Activated T-helper 1 cell treated with anti-CD3 and anti-CD28 coated beads, Interleukin-2, amount 50 U/mL, for 16 hours (primary cell): ENCODE measurements at places on chromosomes 1 and 21.

DNA sequence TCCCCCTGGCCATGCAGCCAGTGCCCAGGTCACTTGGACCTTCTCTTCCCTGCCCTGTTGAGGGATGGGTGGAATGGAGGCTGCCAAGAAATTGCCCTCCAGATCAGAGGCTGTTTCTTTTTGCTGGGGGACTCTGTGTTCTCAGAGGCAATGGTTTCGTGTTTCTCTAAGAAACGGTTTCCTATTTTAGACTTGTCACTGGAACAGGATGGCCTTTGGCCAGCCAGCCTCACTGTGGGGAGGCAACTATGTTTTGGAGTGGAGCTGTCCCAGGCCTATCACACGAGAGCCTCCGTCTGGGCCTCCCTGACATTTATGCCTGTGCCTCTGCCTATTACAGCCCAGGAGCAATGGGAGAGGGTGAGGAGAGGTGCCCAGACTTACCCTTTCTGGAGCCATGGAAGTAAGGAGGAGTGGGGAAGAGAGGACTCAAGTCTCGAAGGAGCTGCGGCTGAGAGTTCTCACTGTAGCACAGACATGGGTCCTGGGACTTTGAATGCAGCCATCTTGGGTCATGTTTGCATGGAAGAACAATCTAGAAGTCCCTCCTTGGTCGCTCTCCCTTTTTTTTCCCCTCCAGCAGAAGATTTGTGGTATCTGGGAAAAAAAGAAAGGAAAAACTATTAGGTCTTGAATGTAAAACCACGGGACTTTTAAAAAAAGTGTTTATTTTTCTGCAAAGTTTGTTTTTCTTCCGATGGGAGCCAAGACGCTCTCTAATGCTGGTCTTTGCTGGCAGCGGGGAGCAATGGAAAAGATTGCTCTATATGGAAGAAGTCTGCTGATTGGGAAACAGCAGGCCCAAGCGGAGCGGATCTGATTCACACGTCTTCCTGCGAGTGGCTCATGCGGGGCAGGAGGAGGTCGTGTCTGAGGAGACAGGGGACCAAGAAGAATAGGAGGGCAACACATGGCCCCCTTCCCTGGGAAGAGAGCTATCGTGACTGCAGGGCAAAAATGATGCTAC, 219.2 kb downstream of the FOXD2 start:
- no peak for DNase-seq

- no peak for DNase-seq
Measured at GRCh38 chr1:67676946-67677345, 8.1 kb upstream of the GADD45A start.

DNA sequence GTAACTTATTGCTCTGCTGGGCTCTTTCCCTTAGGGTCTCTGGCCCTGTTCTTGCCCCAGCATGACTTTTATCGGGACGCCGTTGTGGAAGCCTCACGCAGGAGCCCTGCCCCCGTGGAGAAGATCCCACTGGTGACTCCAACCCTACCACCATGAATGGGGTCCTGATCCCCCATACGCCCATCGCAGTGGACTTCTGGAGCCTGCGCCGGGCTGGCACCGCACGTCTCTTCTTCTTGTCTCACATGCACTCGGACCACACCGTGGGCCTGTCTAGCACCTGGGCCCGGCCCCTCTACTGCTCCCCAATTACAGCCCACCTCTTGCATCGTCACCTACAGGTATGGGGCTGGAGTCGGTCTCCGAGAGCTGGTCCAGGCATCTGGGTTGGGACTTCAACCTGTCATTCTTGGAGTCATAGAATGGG, 322 bp downstream of the DCLRE1B start:
- no peak for DNase-seq

- no peak for DNase-seq
Measured at GRCh38 chr21:34072145-34073031, 990 bp upstream of the MRPS6 start.

DNA sequence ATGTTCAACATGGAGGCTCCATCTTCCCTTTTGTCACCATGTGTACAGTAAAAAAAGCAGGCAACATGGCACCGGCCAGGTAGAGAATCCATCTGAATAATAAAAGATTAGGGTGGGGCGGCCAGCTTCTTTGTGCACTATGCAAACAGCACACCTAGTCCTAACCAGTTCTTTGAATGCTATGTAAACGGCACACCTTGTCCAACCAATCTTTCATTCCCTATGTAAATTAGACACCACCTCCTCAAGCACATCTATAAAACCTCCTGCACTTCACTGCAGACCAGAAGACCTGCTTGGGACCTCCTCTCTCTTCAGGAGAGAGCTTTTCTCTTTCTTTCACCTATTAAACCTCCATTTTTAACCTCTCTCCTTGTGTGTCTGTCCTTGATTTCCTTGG, 28.2 kb downstream of the TFB2M start:
- DNase-seq = no peak

DNA sequence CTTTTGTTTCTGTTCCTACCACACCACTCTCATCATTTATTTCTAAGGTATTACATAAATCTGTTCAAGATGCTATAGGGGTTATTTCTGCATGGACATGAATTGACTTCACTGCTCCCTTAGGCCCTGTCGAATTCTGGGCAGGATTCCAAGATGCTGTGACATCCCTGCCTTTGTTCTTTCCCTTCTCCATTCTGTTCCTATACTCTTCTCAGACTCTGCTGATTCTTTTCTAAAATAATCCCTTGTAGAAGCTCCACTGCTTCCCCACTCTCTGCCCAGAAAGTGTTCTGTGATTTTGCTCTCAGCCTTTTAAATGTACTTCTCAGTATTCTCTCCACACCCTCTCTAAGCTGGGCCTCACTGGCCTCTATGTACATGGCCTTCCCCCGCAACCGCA, 99.2 kb downstream of the PHTF1 start:
- DNase-seq = no peak

GRCh38 chr1:209652121-209652735, at the start of gene LAMB3:
TSS of gene LAMB3 (minus strand) at chr1:209652425. CDS start at chr1:209650944, 1,481 bp downstream.
- DNase-seq = no peak

- no peak for DNase-seq
Measured at GRCh38 chr1:180053594-180054567, 99.3 kb downstream of the CEP350 start.

DNA sequence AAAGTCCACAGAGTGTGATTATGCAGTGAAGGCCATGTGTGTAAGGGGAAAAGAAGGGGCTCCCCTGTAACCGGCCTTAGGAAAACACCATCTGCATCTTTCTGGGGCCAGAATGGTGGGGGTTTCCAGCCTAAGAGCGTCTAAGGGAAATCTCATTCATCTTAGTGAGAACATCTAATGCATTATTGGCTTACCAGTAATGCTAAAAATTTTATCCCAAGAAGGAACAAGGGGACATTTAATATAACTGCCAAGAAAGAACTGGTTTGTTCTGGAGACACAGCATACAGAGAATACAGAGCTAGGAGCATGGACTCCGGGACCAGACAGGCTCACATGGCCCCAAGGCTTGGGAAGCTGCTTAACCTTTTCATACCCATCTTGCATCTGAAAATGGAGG, 58.3 kb upstream of the DSCAM start:
- no peak for DNase-seq

DNA sequence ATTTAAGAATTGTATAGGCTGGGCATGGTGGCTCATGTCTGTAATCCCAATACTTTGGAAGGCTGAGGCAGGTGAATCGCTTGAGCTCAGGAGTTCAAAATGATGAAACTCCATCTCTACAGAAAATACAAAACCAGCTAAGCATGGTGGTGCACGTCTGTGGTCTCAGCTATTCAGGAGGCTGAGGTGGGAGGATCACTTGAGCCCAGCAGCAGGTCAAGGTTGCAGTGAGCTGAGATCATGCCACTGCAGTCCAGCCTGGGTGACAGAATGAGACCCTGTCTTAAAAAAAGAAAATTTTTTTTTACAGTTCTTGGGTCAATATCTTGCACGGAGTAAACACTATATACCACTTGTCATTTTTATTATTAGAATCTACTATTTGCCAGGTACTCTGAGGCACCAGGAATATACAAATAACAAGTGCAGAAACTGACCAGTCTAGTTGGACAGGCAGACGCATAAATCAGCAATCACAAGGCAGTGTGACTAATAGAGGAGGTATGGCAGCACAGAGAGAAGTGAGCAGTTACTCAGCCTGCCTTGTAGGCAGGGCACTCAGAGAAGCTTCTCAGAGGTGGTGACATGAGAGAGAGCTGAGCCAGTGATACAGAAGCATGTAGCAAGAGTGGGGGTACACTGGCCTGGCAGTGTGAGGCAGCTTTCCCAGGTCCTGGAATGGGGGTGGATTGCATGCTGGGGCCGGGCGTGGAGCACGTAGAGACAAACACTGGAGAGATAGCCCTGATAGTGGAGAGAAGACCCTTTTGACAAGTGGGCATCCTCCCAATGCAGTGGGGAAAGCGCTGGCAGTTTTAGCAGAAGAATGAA, 8.0 kb downstream of the PHLDA3 start:
- no peak for DNase-seq

GRCh38 chr1:2179283-2180013, 15.1 kb downstream of the FAAP20 start:
- no peak for DNase-seq

- no peak for DNase-seq
Measured at GRCh38 chr1:100344774-100345173, 7.5 kb upstream of the CDC14A start.

DNA sequence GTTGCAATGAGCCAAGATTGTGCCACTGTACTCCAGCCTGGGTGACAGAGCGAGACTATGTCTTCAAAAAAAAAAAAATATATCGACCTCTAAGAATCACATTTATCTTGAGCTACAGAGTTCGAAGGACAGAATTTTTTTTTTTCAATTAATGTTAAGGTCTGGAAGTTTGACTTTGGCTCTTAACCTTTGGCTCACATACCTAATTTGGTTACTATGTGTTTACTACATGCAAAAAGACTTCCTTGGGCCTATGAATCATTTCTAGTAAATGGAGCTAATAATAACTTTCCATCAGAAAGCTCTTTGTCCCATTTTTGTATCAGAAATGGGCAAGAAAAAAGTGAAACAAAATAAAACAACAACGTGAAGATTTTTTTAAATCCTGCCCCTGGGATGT, 351.2 kb downstream of the SMYD3 start:
- no peak for DNase-seq

DNA sequence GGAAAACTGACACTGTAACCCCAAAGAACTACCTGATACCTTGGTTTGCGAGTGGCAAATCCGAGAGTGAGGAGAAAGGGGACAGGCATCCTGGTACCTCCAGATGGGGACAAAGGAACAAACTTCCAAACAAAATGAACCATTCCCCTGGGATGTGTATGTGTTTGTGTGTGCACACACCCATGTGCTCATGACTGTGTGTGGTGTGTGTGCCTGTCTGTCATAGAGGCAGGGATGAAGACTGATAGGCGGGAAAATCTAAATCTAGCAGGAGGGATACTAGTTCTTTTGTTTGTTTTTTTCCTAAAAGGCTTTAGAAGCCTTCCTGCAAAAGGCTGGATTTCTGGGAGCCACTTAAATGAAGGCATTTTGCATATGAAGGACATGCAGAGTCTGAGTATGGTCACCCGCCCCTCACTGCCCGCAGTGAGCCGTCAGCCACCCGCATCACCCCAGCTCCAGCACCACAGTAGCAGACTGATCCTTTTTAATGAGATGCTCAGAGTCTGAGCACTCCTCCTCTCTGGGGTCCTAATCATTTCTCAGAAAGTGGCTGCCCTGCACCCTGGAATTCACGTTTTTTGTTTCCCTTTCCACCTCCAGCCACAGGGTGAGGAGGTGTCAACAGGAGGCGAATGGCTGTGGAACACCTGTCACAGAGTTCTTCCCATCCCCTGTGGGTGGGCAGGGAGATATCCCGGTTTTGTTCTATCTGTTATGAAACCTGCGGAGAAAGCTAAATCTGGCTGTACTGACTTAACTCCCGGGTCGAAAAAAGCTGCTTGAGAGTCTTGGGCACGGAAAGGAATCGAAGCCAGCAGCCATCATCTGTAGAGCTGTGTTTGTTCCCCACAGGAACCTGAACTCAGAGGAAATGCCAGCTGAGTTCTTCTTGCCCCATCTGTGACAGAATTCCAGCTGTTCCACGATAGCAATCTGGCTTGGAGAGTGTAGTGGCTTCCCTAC, 34.9 kb downstream of the UTP25 start:
- DNase-seq = no peak

DNA sequence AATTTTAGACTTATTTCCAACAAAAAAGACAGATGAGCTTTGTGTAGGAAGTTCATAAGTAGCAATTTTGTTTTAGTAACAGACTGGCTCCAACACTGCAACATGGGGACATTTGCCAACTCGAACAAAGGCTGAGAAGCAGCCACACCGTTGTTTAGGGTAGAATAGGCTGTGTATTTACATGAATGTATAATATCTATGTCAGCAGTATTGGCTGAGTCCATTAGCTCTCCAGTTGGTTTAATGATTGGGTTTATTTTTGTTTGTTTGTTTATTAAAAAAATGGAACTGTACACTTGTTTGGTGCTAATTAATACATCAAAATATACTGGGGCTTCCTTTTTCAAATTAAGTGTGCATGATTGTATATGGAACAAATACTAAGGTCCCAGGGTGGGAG, 7.3 kb upstream of the TMCO2 start:
- DNase-seq = no peak

DNA sequence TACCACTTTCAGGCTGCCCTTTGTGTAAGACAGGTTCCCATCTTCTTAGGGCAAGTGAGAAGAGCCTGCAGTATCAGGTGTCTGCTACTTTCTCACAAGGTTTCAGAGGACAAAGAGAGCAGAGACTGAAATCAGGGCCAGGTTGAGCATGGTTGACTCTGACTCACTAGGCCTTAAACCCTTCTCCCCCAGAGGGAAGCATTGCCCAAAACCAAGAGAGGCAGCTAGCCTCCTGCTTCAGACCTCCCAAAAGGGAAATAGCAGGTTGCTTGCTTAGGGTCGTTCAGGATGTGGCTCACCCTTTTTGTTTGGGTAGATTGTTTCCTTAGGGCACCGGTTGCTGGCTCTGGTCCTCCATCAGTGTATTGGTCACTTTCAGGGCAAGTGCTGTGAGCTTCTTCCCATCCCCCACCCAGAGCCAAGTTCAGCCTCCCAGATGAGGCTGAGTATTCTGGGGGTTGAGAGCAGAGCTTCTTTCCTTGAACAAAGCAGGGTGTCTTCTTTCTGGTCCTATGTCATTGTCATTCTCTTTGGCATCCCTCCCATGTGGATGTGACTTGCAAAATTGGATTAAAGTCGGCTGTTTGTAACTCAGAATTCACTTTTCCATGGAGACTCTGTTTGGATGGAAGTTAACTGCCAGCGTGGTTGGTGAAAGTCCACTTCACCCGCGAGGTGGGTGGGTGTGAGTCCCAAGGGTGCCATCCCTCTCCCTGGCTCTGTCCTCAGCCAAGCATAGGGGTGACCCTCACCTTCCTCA, 55.5 kb upstream of the GALNT2 start:
- DNase-seq = no peak

DNA sequence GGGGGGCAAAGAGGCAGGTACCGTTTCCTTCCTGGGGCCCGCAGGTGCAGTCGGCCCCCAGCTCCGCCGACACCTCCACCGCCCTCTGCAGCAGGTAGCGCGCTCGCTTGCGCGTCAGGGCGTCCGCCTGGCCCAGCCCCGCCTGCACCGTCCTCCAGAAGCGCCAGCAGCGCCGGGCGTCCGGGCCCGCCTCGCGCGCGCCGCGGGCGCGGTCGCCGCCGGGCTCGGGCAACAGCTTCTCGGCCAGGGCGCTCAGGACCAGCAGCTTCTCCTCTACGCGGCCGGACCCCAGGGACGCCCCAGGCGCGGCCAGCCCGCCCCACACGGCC, 863 bp downstream of the TARBP1 start:
- peak; percentile 50 for DNase-seq
